ENCODE measurements at places on chromosomes 16 and 17.

DNA sequence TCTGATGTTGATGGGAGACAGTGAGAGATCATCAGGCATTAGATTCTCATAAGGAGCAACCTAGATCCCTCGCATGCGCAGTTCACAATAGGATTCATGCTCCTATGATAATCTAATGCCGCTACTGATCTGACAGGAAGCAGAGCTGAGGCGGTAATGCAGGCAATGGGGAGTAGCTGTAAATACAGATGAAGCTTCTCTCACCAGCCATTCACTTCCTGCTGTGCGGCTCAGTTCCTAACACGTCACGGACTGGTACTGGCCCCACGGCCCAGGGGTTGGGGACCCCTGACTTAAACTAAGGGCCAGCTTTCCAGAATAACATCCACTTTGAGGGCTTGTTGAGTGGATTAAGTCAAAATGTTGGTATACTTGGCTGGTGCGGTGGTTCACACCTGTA, 2.6 kb upstream of the TMEM219 start:
- DNase-seq, result no peak

DNA sequence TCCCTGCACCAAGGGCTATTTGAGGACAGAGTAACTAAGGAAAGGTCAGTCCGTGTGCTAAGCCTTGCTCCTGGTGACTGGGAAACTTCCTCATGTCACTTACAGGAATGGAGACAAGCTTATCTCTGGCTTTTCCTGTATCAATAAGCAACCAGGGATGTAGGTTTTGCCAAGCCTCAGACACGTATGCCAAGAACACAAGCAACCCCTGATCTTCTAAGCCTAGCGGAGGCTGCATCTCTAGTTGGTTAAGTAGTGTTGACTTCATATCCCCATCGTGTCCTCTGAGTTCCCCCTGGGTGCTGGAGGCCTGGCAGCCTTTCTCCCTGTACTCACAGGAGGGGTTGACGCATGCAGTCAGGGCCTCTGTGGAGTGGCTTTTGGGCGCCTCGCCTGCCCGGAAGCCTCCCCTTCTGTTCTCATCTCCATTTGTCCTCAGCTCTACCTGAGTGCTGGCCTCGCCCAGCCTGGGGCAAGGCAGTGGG, 1.4 kb upstream of the C1QTNF1 start:
- no peak for DNase-seq

DNA sequence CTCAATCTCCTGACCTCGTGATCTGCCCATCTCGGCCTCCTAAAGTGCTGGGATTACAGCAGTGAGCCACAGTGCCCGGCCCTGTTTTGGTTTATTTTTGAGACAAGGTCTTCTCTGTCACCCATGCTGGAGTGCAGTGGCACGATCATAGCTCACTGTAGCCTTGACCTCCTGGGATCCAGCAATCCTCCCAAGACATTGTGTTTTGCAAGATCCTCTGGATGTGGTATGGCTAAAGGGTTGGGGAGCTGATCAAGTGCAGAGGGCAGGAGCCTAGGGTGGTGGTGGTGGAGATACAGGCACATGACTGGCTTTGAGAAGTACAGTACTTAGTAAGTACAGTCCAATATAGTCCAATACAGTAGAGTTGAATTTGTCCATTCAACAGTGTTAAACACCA, 16.6 kb upstream of the TNS4 start:
- no peak for DNase-seq

DNA sequence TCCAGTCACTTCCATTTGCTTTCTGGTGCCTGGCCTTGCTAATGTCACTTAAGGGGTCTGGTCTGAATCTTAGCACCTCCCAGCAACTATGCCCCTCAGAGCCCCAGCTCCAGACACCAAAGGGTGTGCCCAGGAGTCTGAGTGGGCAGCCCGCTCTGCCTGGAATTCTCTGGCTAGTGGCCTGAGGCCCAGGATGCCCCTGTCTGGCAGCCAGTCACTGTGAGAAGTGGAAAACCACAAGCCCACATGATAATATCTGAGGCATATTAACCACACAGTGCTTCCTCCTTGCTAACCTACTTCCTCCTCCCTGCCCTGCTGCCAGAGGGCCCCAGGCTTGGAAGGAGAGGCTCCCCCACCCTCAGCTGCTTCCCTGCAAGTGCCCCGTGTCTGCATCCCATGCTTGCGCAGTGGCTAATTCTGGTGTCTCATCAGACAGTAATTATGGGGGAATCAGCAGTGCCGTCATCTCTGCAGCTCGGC, 14.0 kb downstream of the SRCIN1 start:
- no peak for DNase-seq

- no peak for DNase-seq
Measured at GRCh38 chr16:85215478-85216118, 103.3 kb upstream of the CIBAR2 start.

DNA sequence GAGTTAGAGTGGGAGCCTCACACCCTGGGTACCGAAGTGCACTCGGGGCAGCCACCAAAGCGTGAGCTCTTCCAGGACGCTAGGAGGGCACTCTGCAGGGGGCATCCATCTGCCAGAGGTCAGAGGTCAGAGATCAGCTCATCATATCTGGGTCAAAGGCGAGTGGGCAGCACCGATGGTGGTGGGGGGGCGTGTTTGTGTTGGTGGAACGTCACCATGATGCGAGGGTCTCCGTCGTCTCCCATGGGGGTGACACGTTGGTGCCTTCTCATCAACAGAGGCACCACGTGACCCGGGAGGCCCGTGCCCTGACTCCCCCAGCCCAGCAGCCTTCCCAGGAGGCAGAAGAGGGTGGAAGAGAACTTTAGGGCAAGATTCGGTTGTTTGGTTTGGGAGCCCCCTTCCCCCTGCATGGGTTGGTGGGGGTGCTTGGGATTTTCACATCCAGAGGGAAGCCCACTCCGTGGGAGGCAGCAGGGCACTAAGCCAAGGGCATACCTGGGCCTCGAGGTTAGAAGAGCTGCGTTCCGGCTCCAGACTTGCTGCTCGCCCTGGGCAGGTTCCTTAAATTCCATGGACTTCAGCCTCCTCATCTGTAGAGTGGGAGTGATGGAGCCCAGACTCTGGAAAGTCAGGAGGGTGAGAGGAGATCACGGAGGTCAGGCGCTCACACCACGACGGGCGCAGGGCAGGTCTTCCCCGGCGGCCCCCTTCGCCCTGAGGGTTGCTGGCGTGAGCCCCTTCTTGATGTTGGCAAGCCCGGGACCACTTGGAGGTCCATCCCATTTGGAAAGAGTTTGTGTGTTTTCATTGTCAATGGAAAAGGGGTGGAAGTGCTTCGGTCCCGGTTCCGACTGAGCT, 14.0 kb downstream of the CRISPLD2 start:
- no peak for DNase-seq

GRCh38 chr17:48478224-48479013, 48.4 kb upstream of the SKAP1 start:
- DNase-seq, result no peak

- no peak for DNase-seq
Measured at GRCh38 chr16:75502916-75503605, 7.8 kb upstream of the CHST6 start.

DNA sequence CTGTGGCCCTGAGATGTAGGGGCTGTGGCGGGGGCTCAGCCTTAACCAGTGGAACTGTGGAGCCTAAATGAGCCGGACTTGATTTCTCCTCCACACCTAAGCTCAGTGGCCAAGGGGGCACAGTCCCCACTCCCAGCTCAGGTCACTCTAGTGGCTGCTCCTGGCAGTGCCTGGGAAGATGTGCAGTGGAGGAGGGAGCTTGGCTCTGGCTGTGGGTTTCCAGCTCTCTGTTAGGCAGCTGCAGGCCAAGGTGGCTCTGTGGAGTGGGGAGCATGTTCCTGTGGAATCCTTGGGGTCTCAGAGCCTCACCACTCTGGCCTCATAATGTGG, 76.3 kb downstream of the AMFR start:
- DNase-seq, result no peak

DNA sequence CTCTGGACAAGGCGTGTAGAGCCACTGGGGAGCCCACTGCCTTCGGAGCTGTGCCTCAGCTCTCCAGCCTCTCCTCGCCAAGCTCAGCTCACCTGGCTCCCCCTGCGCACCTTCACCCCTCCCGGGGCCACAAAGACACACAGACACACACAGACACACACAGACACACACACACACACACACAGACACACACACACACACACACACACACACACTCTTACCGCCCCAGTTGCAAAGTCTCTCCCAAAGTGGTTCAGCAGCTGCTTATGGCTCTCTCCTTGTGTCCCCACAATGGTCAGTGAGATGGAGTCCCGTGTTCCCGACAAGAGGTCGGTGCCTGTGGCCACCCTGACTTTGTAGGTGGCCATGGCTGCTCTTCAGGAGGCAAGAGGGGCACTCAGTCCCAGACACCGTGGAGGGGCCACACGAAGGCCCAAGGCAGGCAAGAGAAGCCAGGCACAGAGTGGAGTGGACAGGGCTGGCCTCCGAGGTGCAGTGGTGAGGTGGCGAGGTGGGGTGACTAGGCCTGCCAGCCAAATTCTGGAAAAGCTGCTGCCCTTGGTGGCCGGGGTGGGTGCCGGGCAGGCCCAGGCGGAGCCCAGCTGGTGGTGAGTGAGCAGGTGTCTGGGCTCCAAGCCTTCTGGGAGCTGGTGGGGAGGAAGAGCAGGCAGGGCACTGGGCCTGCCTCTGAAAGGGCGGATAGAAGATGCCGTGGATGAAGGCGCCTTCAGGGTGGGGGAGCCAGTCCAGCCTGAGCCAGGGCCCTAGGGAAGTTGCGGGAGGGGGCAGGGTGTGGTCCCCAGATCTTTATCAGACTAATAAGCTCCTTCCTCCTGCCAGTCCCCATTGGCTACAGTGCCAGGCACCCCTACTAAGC, at the start of gene ALOX12B:
Gene ALOX12B, minus strand, starts transcription at position 642 of the 877 bp plus-strand sequence. Its CDS starts 274 bp downstream, at position 368.
- DNase-seq, result no peak

DNA sequence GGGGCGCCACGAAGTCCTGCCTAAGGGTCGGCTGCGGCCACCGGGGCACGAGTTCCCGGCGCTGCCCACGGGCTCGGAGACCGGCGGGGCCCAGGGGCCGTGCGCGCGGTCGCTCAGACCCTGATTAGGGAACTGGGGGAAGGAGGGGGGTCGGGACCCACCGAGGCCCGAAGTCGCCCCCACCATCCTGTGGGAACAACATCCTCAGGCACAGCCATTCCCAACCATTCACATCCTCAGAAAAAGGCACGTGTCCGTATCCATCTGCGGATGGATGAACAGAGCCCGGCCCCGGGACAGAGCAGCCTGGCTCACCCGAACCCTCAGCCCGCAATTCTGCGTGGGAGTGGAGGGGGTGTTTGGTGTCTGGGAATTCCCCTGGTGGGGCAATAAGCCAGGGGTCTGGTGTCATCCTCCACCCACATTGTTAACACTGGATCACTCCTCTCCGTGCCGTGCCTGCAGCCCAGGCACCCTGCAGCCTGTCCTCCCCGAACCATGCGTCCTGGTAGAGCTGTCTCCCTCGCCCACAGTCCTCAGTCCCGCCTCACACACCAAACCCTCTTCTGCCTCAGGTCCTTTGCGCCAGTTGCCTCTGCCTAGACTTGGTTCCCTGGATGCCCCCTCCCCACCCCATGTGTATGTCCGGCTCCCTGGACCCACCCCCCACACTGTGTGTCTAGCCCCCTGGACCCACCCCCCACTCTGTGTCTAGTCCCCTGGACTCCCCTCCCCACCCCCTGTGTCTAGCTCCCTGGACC, 789 bp upstream of the CCDC57 start:
- peak; percentile 45 for DNase-seq

DNA sequence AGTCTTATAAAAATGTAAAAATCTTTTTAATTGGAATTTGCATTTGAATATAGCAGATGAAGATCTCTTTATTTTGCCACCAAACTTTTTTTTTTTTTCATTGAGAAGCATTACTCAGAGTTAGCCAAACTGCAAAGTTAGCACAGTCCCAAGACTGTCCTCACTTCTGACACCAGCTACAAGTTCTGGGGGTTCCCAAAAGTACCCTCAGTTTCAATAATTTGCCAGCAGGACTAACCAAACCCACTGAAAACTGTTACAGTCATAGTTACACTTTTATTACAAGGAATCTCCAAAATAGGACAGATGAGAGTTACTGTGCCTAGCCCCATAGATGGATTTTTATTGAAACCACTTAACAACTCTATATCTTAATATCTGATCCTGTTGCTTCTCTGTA, 144.1 kb downstream of the CHD9 start:
- DNase-seq, result no peak
